ENCODE measurements at places on chromosomes 3 and 15.
A peak's percentile ranks its signal among the peaks of the same experiment; 100 is the strongest.

GRCh38 chr3:17336291-17336690 lies 406.1 kb downstream of the TBC1D5 start:
- no peak for DNase-seq

DNA sequence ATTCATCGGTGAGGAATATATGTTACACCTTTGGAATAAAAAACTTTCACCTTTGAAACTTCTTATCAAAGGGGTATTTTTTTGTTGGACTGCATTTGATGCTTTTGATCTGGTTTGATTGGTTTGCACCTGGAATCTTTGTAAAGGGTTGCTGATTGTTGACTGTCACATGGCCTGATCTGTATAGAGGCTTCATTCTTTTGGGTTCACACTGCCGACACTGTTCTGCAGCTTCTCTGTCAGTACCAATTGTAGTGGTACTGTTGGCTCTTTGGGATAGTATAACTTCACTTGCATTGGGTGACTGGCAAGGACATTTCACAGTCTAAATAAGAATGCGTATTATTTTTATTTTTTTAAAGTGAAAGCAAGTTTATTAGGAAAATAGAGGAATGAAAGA lies 155.7 kb downstream of the DOCK3 start:
- no peak for DNase-seq

DNA sequence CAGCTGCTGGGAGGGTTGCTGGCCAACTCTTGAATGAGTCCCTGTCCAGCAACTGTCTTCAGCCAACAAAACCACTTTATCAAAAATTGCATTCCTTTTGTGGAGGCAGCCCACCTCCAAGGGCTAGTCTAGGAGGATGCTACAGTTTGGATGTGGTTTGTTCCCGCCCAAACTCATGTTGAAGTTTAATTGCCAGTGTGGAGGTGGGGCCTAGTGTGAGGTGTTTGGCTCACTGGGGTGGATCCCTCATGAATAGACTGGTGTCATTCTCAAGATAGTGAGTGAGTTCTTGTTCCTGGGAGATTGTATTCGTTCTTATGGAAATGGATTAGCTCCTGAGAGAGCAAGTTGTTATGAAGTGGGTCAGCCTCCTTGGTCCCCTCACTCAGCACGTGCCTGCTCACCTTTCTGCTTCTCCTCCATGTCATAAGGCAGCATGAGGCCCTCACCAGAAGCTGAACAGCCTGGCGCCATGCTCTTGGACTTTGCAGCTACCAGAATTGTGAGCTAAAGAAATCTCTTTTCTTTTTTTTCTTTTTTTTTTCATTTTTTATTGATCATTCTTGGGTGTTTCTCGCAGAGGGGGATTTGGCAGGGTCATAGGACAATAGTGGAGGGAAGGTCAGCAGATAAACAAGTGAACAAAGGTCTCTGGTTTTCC lies 4.2 kb upstream of the RFC4 start:
- DNase-seq = no peak

DNA sequence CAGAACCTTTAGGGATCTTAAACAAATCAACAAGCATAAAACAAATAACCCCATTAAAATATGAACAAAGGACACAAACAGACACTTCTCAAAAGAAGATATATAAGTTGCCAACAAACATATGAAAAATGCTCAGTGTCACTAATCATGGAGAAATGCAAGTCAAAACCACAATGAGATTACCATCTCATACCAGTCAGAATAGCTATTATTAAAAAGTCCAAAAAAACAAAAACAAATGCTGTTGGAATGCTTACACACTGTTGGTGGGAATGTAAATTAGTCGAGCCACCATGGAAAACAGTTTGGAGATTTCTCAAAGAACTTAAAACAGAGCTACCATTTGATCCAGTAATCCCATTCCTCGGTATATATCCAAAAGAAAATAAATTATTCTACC lies 423.6 kb downstream of the OTOL1 start:
- no peak for DNase-seq

- peak; percentile 55 for DNase-seq
Observed at GRCh38 chr15:48021336-48022086, 99.3 kb upstream of the SLC24A5 start.

- DNase-seq = no peak
Observed at GRCh38 chr3:17035966-17036365, 151.2 kb downstream of the PLCL2 start.

- DNase-seq = no peak
Observed at GRCh38 chr15:40828447-40829036, at the start of gene PPP1R14D. PPP1R14D (minus strand) TSS chr15:40828708; CDS start chr15:40828641, 67 bp downstream.

GRCh38 chr3:157233923-157234322 lies 74.0 kb upstream of the CCNL1 start:
- no peak for DNase-seq
